Right renal cortex interstitium (tissue), 3 donors: ENCODE measurements at places on chromosomes 6 and 20.

GRCh38 chr6:116465246-116465645 is 4.1 kb downstream of the CALHM6 start:
- no peak for DNase-seq

GRCh38 chr6:169851641-169852503 is 100.5 kb downstream of the ERMARD start:
- no peak for DNase-seq

- no peak for DNase-seq
Observed at GRCh38 chr20:50274570-50275430, 84.2 kb downstream of the CEBPB start.

GRCh38 chr6:151005896-151006632 is 140.6 kb downstream of the MTHFD1L start:
- no peak for DNase-seq

DNA sequence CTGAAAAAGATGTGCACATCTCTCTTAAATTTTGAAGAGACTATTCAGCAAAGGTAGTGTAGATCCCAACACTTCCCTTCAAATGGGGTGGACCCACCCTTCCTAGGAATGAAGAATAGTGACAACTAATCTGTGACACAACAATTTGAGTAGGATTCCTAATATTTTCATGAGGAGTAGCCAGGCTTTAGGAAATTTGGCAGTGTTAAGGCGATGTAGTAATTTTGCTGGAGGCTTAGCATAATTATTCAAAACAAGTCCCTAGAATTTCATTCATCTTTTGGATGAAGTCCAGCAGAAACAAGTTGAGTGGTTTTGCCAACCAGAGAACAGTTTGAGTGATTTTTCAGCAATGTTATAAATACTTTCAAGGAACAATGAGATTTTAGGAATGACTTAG is 52.4 kb downstream of the ELOVL4 start:
- DNase-seq = no peak

DNA sequence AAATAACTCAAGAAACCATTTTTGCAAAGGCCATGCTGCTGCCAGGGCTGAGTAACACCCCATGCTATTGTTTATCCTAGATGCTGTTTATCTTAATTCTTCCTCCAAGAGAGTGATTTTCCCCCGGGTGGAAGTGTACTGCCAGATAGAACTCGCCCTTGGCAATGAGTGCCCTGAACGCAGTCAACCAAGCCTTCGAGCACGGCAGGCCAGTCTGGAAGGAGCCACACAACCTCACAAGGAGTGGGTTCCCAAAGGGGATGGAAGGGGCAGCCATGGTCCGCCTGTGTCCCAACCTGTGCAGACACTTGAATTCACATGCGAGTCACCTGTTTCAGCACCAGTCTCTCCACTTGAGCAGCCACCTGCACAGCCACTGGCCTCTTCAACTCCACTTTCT is 31.9 kb downstream of the PNPLA1 start:
- DNase-seq = no peak

DNA sequence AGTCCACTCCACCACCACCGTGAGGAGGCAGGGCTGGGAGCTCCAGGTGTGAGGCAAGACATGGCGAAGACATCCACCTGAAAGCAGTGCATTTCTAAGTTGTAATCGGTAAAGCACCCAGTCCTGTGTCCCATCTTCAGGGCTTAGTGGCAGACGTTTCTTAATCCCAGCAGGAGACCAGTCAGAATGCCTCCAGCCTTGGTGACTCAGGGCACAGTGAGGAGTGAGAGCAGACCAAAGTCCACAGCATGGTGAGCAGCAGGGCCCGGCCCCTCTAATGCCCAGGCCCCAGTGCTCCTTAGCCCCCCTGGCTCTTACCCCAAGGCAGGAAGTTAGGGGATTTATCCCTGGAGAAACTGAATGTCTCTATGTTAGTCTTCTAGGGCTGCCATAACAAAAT is 183.9 kb downstream of the SYNDIG1 start:
- DNase-seq = no peak
